Left lung (tissue), 14 donors: ENCODE measurements at places on chromosomes 3 and 15. TPM values are rescaled to one million over a fixed set of nuclear protein-coding genes. Genes with fewer than 3 reads are reported as not detected.
A peak's percentile ranks its signal among the peaks of the same experiment; 100 is the strongest.

DNA sequence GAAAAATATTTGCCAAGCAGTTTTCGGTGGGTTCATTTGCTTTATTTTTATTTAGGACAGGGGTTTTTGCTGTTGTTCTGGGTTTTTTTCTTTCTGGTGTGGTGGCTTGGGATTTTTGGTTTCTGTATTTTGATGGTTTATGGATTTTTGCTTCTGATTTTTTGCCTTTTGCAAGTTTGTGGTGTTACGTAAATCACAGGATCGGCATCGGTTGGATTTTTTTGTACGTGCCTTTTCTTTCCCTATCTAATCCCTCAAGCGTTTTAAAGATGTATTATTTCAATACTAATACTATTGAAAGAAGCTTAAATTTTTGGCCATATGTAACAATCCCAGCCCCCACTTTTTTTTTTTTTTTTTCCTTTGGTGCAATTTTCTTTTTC is 782 bp upstream of the BCL6 start:
- H3K27me3 ChIP-seq: no peaks in the 10 kb centered on the region
- peak overlapping the region; percentile 57 for H3K4me3 ChIP-seq
- peak; percentile 24 for DNase-seq
- H3K36me3 ChIP-seq: no peaks in the 10 kb centered on the region
- H3K4me1 ChIP-seq: peaks cover 67% of the 10 kb centered on the region

GRCh38 chr3:112489674-112490479 is 9.4 kb downstream of the BTLA start:
- no peaks in the 10 kb centered on the region for H3K27me3 ChIP-seq
- no peaks in the 10 kb centered on the region for H3K4me1 ChIP-seq
- H3K4me3 ChIP-seq: no peak overlapping the region
- no peak overlapping the region for H3K27ac ChIP-seq

GRCh38 chr3:129822241-129822640 is 71.3 kb downstream of the TMCC1 start:
- H3K27me3 ChIP-seq: no peaks in the 10 kb centered on the region
- H3K4me1 ChIP-seq: peaks cover 33% of the 10 kb centered on the region
- H3K36me3 ChIP-seq: no peaks in the 10 kb centered on the region
- H3K27ac ChIP-seq: peak overlapping the region; percentile 37
- H3K4me3 ChIP-seq: no peak overlapping the region

GRCh38 chr15:48103647-48104046 is 17.1 kb upstream of the SLC24A5 start:
- H3K27ac ChIP-seq: no peak overlapping the region
- no peaks in the 10 kb centered on the region for H3K4me1 ChIP-seq
- H3K36me3 ChIP-seq: no peaks in the 10 kb centered on the region
- peaks cover 3% of the 10 kb centered on the region for H3K27me3 ChIP-seq

The GPR149 gene
- not detected for polyA plus RNA-seq

The SPINK8 gene
- not detected for polyA plus RNA-seq

The ADAMTSL3 gene
- 23.1 TPM for polyA plus RNA-seq
